ENCODE measurements at places on chromosomes 16 and 17.

DNA sequence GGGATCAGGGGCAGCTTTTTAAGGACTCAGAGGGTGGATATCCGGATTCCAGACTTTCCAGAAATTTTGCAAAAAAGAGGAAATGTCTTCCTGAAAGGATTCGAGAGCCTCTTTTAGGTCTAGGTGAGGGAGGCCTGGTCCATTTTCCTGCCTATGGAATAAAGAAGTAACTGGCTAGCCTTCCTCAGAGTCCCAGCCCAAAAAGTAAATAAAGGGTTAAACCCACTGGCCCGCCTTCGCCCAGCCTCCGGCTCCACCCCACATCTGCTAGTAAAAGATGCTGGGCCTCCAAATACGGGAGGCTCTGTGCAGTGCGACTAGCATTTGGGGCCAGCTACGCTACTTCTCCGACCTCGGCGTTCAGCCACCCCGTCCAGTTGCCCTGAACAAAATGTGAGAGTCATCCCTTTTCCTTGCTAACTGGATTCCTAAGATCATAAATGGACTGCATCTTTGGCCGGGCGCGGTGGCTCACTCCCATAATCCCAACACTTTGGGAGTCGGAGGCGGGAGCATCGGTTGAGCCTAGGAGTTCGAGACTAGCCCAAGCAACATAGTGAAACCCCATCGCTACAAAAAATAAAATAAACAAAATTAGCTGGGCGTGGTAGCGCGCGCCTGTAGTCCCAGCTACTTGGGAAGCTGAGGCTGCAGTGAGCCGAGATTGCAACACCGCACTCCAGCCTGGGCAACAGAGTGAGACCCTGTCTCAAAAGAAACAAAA lies 824 bp upstream of the MPP2 start:
- no peak for ATAC-seq

DNA sequence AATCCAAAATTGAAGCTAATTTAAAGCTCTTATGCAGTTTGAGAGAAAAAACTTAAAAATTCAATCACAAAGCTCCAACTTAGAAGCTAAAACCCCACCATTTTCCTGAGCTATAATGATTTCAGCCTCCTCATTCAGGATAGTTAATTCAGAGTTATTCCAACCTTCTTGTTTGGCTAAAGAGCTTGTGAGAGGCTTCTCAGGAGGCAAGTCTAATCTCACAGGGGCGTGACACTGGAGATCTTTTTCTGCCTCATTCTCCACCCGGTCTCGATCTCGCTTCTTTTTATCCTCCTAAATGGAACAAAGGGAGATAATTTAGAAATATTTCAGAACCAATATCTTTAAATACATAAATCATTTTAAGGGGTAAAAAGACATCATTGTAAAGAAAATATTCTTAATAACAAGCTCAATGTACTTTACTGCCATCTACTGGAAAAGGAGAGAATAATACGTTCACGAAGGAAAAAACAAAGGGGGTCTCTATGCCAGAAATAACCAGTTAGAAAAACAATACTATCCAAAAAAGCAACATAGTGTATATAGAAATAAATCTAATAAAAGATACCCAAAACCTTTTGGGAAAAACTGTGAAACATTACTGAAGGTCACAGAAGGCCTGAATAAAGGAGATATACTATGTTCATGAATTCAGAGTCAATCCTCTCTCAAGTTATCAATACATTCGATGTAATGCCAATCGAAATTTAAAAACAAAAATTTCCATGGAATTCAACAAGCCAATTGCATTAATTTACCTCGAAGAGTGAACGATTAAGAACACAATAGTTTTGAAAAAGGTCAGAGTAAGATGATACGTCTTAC lies 13.9 kb downstream of the BRD7 start:
- ATAC-seq = no peak

DNA sequence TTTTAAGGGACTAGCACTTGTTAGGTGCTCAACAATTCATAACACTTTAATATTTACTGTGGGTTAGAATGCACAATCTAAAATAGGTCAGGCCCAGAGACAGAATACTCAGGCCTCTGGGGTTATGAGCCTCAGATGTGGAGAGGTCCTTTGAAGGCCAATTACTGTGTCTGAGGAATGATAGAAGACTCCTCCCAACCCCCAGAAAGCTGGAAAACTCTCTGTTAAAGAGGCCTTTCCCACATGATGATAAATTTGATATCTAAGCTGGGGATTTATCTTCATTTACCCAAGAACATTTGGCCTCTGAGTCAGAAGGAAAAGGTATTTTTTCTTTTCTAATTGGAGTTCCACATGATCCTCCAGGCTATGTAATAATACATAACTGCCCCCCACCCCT lies 41.1 kb upstream of the MMD start:
- ATAC-seq = no peak

DNA sequence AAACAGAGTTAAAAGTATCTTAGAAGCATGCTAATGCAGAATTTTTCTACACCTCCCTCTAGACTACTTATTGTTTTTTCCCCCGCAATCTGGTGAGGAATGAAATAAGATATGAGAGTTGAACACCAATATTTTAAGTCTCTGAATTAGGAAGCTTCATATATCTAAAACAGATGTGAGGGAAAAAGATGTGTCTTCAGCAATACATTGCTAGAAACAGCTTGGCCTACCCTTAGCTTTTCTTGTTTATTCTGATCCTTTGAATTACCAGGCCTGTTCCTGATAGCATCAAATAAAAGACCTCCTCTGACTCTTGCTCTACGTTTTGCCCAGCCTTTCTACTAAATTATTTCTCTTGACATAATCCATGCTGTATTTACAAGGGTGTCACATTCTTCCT lies 221.8 kb downstream of the CDH11 start:
- no peak for ATAC-seq

DNA sequence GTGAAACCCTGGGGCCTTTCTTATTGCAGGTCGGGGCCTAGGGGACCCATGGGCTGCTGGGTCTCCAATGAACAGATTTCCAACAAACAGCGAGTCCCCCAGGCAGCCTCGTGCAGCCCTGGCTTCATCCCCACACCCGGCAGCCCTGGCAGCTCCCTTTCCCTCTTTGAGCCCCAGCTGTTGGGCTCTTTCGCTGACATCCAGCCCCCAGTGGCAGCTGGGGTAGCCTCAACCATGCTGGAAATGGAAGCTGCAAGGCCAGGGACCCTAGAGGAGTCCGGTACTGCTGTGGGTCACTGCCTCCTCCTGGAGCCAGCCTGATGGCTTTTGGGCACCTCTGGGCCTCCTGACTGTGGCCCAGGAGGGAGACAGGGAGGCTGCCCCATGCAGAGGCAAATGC lies 5.9 kb downstream of the RPUSD1 start:
- no peak for ATAC-seq

DNA sequence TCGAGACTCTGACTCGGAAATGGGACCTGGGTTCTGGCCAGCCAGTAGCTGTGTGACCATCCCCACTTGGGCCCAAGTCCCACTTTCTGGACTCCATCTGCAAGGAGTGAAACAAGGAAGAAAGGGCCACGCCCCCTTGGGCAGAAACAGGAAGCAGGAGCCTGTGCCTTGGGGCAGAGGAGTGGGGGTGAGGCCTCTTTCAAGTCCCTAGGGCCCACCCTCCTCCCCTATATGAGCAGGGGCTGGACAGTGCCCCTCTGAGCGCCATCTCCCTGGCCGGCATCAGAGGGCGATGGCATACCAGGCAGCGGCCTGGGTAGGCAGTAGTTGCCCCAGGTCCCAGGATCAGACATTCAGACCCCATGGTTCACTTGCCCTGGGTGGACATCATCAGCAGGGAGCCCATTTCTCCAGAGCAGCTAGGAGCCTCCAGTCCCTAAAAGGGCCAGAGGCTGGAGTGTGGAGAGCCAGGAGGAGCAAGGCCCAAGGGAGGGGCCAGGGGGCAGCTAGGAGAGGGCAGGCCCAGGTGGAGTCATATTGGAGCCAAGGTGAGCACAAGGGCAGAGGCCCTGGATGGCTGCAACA lies 7.1 kb downstream of the BCAR1 start:
- no peak for ATAC-seq

GRCh38 chr16:88608076-88608475 lies 30.3 kb upstream of the IL17C start:
- ATAC-seq = no peak

DNA sequence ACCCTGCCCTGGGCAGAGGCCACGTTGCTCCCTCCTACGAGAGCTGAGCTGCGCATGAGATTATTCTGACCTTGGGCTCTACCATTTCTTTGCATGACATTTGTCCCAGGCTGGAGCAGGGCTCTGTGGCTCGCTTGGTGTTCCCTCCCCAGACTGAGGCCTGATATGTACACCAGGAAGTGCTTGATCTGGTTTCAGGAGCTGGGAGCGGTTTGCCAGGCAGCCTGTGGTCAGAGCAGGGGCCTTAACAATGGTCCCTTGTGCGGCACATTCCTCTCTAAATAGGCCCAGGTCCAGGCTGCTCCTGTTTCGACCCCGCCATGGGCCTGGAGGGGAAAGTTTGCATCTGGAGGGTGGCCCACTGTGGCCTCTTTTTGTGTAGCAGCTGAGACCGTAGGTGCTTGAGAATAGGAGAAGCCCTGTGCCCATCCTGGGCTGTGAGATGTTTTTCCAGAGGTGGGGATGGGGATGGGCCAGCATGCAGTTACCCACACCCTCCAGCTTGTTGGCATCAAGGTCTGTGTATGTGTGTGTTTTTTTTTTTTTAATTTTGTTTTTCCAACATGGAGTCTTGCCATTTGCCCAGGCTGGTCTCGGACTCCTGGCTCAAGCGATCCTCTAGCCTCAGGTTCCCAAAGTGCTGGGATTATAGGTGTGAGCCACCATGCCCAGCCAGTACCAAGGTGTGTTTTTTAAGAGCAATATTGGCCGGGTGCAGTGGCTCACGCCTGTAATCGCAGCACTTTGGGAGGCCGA lies 253.9 kb downstream of the SEC14L1 start:
- peak; percentile 19 for ATAC-seq

GRCh38 chr17:42832213-42832933 lies 824 bp upstream of the PSME3 start:
- peak; percentile 8 for ATAC-seq

- no peak for ATAC-seq
These were observed 57.2 kb upstream of the SEC14L1 start for GRCh38 chr17:77083531-77083930.

DNA sequence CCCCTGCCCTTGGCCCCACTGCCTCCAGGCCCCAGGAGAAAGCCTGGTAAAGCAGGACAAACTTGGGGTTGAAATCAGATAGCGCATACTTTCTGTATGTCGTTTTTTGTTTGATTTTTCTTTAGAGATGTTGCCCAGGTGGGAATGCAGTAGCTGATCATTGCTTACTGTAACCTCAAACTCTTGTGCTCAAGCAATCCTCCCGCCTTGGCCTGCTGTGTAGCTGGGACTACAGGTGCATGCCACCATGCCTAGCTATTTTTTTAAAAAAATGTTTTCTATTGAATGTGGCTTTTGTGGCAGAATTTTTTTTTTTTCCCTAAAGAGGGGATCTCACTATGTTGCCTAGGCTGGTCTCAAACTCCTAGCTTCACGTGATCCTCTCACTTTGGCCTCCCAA lies 11.1 kb upstream of the CCL5 start:
- ATAC-seq = no peak

- no peak for ATAC-seq
These were observed 17.0 kb downstream of the SLC38A10 start for GRCh38 chr17:81277946-81278693.

- ATAC-seq = no peak
These were observed 14.1 kb downstream of the PSMD11 start for GRCh38 chr17:32458371-32458770.

GRCh38 chr17:38563362-38564253 lies 42.1 kb downstream of the SRCIN1 start:
- ATAC-seq = no peak

DNA sequence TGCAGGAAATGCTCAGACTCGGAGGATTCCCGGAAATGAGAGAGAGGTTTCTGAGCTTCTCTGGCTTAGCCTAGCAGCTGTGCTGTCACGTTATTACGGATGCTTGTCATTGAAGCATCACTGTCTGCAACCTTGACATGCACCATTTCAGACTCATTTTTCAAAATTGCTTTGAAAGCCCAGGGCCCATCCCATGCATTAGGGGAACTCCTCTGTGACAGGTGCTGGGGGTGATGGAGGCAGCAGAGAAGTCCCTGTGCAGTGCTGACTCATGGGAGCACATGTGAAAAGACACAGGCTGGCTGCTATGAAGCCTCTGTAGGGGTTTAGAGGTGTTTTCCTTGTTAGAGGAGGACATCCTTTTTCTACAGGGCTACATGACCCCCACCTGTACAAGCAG lies 214.0 kb upstream of the MPHOSPH6 start:
- no peak for ATAC-seq

- no peak for ATAC-seq
These were observed 47.4 kb upstream of the LHX1 start for GRCh38 chr17:36889770-36890349.

DNA sequence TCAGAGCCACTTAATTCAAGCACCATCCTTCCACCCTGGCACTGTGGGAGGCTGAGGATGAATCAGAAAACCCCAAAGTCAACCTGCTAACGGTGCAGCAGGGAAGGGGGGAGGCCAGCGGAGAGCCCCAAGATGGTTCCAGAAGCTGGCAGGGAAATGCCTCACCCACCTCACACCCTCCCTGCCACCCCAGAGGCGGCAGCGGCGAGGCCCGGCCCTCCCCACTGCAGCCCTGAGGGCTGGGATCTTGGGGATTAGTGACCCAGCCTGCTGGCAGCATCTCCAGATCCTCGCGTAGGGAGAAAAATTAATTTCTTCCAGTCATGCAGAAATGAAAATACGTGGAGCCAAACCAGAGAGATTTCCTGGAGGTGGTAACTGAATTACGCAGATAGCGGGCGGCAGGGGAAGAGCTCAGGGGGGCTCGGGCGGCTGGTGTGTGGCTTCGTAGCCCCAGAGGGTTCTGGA lies 38.2 kb downstream of the CBFA2T3 start:
- ATAC-seq = no peak

DNA sequence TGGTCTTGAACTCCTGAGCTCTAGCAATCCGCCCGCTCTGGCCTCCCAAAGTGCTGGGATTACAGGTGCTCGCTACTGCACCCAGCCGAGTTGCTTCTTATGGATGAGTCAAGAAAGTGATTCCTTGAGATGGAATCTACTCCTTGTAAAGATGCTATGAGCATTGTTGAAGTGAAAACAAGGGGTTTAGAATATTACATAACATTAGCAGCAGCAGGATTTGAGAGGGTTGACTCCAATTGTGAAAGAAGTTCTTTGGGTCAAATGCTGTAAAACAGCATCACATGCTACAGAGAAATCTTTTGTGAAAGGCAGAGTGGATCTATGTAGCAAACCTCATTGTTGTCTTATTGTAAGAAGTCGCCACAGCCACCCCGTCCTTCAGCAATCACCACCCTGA lies 72.7 kb downstream of the NT5M start:
- ATAC-seq = no peak

GRCh38 chr16:11278681-11279628 lies 2.2 kb downstream of the PRM1 start:
- no peak for ATAC-seq

DNA sequence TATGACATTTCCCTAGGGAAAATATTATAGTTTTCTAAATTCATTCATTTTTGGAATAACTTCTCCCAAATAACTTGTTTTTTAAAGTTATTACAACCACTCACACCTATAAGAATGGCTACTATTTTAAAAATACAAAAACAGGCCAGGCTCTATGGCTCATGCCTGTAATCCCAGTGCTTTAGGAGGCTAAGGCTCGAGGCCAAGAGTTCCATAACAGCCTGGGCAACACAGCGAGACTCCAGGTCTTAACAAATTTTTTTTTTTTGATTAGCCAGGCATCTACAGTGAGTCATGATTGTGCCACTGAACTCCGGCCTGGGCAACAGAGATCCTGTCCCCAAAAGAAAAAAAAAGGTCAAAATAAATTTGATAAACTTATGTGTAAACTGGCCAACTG lies 43.6 kb upstream of the YPEL2 start:
- ATAC-seq = no peak

- ATAC-seq = no peak
These were observed 1.1 kb downstream of the LASP1NB start for GRCh38 chr17:38926293-38927070.

Measured in esophagus mucosa (tissue), 1 donor.